COR-L47 (cell line): ENCODE measurements at places on chromosomes 2 and 18.

GRCh38 chr2:215723631-215724011 is 287.8 kb upstream of the FN1 start:
- DNase-seq: no peak

DNA sequence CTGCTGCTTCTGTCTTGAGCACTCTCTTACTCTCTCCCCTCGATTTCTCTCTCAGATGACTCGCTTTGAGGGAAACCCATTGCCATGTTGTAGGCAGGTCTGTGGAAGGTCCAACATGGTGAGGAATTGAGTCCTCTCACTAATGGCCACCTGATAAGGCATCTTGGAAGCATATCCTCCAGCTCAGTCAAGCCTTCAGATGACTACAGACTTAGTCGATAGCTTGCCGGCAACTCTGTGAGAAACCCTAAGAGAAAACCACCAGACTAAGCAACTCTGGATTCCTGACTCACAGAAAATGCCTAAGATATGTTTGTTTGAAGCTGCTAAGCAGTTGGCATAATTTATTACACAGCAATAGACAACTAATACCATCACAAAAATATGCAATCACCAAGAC is 51.2 kb downstream of the WDR75 start:
- no peak for DNase-seq

DNA sequence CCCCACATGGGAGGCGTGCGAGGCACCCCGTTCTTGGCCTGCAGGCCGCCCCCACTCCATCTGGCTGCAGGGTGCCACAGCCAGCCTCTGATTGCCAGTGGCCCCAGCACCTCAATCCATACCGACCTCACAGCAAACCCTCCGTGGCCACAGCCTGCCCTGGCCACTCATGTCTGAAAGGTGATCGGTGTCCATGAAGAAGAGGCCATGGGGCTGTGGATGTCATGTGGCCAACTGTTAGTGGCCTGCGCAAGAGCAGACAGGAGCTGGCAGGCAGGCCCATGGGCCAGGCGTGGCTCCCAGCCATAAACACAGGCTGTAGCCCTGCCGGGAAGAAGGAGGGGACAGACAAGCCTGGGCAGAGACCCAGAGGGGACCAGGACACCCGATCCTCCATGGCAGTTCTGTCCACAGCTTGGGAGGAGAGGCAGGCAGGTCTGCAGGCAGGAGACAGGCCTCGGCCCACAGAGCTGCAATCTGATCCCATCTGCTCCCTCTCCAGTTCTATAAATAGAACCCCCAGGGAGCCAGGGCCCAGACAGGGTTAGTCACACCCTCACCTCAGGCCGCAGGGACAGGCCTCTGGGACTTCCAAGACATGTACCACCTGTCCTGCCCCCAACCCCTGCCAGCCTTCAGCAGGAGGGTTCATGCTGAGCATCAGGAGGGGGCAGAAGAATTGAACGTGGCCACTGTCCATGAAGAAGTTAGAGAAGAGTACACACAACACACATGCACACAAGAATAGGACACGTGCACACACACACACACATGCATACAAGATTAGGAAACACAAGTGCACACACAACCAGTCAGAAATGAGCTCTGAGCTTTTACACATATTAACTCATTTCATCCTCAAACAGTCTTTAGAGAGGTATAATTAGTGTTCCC is 16.9 kb downstream of the STEAP3 start:
- peak; percentile 73 for DNase-seq

DNA sequence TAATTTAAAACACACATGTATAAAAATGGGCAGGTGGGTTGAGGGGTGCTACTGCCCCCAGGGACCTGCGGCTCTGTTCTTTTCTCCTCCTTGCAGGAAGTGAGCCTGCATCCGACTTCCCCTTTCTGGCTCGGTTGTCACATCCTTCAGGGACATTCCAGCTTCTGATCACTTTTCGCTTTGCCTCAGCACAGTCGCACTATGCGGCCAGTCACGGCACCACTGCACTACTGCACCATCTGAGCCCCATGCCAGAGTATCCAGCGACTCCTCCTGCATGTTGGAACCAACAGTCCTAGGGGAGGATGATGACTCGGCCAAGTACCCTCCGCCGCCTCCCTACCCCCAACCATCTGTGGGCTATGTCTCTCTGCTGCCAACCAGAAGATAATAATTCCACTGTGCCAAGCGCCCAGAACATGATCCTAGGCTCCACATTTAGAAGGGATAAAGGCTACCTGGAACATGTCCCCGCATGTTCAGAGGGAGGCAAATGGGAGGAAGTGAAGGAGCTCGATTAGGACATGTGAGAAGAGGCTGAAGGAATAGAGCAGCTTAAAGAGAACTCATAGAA is 17.6 kb downstream of the CDC42EP3 start:
- DNase-seq: no peak

DNA sequence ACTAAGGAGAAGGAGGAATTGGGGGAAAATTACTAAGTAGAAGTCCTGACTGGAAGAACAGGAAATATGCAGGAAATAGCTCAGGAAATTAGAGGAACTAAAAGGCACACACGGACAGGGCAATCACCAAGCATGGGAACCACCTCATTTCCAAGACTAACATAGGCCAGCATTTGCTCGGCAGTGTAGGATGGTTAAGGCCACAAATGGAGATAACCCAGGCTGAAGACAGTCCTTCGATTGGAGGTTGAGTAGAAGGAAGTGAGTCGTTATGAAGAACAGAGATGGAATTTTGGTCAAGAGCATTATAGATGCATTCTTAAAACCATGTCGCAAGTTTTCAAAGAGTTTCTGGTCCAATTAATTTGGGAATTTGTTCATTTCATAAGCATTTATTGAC is 401.4 kb downstream of the ALK start:
- DNase-seq: no peak

DNA sequence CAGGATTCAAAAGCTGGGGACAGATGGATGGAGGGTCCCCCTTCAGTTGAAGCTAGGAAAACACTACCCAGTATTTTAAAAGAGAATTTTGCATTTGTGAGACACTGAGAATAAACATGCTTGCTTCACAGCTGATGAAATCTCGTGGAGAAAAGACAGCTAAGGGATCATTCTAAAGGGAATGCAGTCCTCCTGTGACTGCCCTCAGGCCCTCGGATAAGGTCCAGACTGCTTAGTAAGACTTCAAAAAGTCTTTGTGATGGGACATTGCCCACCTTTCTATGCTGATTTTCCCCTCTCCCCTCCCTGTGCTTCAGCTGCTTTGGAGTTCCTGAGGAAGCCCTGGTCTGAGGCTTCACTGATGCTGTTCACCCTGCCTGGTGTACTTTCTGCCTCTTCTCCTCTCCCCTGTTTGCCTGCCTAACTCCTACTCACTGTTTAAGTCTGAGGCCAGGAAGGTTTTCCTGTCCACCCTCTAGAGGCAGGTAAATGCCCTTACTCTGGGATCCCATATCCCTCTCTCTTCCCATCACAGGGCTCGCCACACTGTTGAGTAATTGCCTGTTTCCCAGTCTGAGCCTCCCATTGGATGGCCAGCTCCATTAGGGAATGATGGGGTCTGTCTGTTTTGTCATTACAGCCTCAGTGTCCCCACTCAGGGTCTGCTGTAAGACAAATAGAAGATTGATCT is 26.6 kb downstream of the POLE4 start:
- no peak for DNase-seq

GRCh38 chr2:127479219-127479825 is 47.0 kb downstream of the IWS1 start:
- DNase-seq: peak; percentile 62

- no peak for DNase-seq
These were observed 92.9 kb downstream of the ZEB2 start for GRCh38 chr2:144426981-144427479.

DNA sequence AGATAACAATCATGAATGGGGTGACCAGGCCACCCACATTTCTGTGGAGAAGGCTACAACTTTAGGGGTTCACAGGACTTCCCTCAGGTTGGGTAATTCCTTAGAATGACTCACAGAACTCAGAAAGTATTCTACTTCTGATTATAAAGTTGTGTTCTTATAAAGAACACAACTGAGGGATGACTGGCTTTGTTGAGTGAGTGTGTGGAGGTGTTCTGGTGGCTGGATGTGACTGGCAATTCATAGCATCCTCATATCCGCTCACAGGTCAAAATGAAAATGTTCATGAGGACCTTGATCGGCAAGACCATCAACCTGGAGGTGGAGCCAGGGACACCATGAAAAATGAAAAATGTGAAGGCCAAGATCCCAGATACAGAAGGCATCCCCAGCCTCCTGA is 143.3 kb upstream of the CAB39 start:
- DNase-seq: no peak

GRCh38 chr2:10550206-10551001 is 102.3 kb upstream of the ODC1 start:
- no peak for DNase-seq

DNA sequence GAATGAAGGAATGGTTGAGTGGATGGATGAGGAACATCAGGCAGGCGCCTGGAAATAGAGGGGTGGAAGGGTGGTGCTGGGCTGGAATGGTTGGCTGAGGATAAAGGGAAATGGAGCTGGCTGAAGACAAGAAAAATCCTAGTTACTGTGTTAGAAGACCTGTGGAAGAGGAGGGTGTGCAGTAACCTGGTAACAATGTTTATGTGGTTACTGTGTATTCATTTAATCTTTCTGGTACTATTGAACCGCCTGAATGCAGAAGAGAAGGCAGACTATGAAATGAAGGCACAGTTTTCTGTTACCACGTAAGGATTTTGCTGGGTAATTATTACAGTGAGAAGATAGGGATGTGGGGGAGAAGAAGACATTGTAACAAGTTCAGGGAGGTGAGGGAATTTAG is 110.3 kb upstream of the MGAT5 start:
- no peak for DNase-seq

DNA sequence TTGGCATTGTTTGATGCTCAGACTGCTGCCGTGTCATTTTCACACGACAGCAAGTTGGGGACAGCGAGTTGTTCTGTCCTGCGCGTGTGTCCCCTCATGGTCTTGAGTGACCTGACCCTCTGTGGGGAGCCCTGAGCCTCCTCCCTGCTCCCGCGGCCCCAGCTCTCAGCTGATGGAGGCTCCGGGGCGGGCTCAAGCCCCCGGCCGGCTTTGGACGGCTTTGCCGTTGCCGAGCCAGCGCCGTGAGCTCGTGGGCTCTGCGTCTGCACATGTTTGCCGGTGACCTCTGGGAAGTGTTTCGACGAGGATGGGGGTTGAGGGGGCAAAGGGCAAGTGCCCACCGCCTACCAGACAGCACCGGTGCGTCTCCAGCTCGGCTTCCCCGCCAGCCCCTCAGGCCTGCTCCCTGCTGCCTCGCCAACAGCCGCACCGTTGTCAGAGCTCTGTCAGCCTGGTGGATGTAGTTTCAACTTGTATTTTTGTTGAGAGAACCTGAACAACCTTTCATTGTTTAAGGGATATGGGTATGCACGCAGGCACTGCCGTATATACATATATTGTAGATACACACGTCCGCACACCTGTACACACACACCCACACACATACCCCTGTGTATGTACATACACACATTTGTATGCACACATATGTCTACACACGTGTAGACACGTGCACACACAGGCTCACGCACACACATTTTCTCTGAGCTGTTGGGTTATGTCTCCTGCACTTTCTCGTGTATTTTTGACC is 13.7 kb downstream of the PDCD1 start:
- no peak for DNase-seq

- peak; percentile 56 for DNase-seq
These were observed 118.5 kb downstream of the RPIA start for GRCh38 chr2:88810017-88810416.

DNA sequence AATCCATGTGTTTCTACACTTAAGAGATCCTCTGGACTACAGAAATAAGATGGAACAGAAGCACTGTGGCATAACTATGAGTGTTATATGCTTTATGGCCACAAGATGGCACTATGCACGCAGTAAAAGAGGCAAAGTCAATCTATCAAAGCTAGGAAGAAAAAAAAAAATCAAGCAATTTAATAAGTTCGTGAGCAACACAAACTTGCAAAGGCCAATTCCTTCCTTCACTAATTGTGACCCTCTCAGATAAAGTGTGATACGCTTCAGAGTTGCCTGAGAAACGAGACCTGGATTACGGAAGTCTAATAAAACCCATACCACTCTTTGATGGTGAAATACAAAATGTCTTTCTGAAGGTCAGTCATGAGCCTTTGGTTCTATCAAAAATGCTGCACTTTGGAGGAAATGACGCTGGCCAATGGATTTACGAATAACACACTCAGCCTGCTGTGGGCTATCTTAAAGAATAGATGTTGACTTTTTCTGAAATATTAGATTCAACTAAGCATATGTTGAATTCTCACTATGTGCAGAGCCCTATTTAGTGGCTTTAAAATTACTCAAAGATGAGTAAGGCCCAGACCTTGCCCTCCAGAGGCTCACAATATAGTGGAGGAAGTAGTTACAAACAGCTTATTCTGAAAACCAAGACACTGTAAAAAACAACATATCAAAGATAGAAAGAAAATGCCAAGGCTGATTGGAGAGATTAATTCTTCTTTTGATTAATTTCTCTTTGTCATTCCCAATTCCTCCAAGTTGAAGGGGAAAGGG is 35.5 kb upstream of the TTR start:
- peak; percentile 55 for DNase-seq

DNA sequence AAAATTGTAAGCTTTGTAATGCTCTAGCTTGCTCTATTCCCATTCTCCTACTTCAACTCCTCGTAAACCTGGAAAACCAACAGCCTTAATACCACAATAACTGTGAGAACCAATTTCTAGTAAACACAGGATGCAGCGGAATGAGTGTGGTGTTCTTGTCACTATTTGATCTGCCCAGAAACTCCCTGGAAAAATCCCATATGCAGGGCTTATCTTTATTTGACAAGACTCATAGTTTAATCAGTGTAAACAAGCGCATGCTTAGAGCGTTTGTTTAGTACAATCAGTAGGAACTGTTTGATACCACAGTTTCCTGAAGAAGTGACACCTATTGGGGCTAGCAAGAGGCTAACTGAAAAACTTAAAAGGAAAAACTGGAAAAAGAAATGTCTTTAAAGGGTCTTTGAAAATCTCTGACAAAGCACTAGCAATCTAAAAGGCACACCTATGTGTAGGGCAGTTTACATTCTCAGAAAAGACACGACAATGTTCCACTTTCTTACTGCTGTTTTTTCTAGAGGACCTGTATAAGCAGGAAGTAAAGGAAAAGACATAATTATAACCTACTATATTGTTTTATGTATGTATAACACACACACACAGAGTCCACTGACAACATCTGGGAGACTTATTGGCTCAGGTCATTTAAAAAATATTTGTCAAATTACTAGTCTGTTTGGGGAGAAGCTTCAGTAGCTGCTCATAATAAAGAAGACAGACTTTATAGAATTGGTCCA is 241.4 kb upstream of the KLHL14 start:
- DNase-seq: no peak
